ENCODE measurements at places on chromosomes 6 and 20.

DNA sequence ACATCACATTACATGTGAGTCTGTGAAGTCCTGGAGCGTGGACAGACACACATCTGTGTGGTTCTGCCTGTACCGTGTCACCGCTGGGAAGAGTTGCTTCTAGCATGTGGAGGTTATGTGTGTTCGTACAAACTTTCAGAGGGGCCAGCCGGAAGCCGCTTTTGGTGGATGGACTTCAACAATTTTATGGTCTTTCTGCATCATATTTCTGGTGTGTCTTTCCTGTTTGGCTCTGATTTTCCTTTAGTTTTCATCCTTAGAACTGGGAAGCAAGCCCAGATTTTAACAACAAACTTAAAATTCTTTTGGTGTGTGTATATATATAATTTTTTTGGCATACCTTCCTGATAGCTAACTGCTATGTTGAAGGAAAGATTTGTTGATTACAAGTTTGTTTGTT is 71.2 kb downstream of the TIAM2 start:
- peaks cover 3% of the 10 kb centered on the region for H3K4me1 ChIP-seq
- DNase-seq = no peak
- peaks cover 10% of the 10 kb centered on the region for H3K27me3 ChIP-seq
- no peak overlapping the region for H3K27ac ChIP-seq

- no peak overlapping the region for H3K27ac ChIP-seq
- H3K36me3 ChIP-seq = no peaks in the 10 kb centered on the region
- H3K27me3 ChIP-seq = peaks cover 21% of the 10 kb centered on the region
- H3K4me1 ChIP-seq = no peaks in the 10 kb centered on the region
- no peak overlapping the region for H3K4me3 ChIP-seq
Observed at GRCh38 chr6:125519367-125519766, 217.6 kb upstream of the HDDC2 start.

GRCh38 chr6:165986914-165987482 is 180.7 kb downstream of the TBXT start:
- H3K36me3 ChIP-seq = no peaks in the 10 kb centered on the region
- H3K27ac ChIP-seq = no peak overlapping the region
- H3K4me3 ChIP-seq = no peak overlapping the region
- peaks cover 38% of the 10 kb centered on the region for H3K27me3 ChIP-seq
- H3K4me1 ChIP-seq = peaks cover 4% of the 10 kb centered on the region

- no peaks in the 10 kb centered on the region for H3K4me1 ChIP-seq
- no peaks in the 10 kb centered on the region for H3K27me3 ChIP-seq
- no peak overlapping the region for H3K4me3 ChIP-seq
- no peaks in the 10 kb centered on the region for H3K36me3 ChIP-seq
- H3K27ac ChIP-seq = no peak overlapping the region
Observed at GRCh38 chr6:121497970-121498375, 62.5 kb downstream of the GJA1 start.

- no peak for DNase-seq
- H3K4me1 ChIP-seq = no peaks in the 10 kb centered on the region
- H3K27me3 ChIP-seq = peaks cover 19% of the 10 kb centered on the region
- H3K27ac ChIP-seq = no peak within 1 kb of the TSS
Observed at GRCh38 chr6:116553451-116553850, at the start of gene CALHM4. Gene CALHM4, plus strand, starts transcription at chr6:116553751. Its CDS starts 43 bp downstream, at chr6:116553794.

Measured in natural killer cell treated with Interleukin-12 subunit alpha and Interleukin-12 subunit beta and Interleukin-15 and Interleukin-18, amount 100 ng/mL, for 72 hours (primary cell).